ENCODE measurements at places on chromosomes 12 and 14.

GRCh38 chr12:66149702-66150398, 19.3 kb upstream of the LLPH start:
- no peak for DNase-seq

GRCh38 chr14:59391388-59391787, 73.8 kb downstream of the GPR135 start:
- no peak for DNase-seq

DNA sequence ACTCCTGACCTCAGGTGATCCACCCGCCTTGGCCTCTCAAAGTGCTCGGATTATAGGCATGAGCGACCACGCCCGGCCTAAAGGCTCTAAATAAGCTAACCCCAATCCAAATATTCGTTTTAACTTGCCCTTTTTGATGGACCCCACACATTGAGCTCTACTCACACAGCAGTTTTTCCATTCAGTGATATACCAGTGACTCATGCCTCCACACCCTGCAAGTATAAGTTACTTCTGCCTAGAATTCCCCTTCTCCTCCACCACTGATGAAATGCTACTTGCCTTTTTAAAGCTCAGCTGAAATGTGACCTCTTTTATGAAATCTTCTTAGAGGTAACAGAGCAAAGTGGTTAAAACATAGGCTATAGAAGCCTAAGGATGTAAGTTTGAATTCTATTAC, 68.8 kb downstream of the EXOC5 start:
- DNase-seq: no peak

DNA sequence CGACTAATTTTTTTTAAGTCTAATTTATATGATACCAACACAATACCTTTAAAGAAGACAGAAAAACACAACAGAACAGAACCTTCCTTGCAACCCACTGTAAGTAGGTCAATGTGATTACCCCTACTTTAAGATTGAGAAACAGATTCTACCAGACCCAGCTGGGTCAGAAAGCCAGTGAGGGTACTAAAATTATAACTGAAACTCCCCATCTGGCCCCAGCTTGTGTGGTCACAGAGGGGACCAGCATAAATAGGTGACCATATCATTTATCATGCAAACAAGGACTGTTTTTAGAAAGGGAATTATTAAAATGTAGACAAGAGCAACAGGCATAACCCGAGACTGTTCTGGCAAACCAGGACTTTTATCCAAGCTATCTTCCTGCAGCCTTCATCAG, 30.1 kb upstream of the FRMD6 start:
- no peak for DNase-seq

DNA sequence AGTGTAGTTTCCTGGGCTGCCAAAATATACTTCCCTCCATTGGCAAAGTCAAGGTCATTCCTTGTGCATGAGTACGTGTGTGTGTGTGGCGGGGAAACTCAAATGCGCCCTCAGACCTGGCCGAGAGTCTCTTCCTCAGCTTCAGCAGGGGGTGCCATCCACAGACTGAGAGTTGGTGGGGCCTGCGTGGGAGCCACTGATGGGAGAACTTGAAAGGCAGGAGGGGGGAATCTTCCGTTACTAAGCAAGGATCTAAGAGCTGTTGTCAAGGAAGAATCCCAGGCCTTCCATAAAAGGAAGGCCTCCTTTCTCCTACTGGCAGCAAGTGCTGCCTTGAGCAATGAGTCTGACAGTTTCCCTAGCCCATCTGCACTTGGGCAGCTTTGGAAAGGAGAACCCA, 274.9 kb downstream of the EMP1 start:
- DNase-seq: no peak

GRCh38 chr14:53599221-53599945, 357.2 kb downstream of the BMP4 start:
- no peak for DNase-seq

GRCh38 chr14:47626151-47627035, 49.0 kb downstream of the MDGA2 start:
- no peak for DNase-seq

DNA sequence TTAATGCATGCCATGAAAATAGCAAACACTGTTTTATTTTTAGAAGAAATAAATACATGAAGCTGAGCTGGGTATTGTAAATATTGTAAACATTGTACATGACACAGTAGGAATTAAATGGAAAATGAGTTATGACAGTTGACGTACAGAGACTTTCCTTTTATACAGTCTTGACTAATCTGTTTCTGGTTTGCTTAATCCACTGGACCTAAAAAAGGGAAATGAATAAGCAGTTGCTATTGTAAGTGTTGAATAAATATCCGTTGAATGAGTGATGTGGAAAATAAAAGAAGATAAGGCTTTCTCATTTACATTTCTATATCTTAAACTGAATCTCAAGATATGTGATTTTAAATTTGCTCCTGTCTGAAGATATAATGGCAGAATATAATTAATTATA, 15.0 kb downstream of the PMCH start:
- no peak for DNase-seq

DNA sequence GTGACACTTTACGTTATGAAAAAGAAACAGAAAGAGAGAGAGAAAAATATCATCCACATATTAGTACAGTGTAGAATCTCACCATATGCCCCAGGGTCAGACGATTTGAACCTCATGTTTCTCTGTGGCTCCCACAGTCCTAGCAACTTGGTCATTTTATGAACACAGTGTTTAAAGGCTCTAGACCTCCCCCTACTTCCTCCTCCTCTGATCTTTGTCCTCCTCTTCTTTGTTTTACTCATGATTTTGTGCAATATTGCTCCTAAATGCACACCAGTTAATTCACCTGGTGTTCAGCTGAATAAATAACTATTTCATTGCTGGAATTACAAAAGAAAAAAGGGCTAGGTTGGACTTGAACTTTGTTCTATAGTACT, 18.2 kb downstream of the GLT1D1 start:
- DNase-seq: no peak

- no peak for DNase-seq
These were observed 2.9 kb downstream of the BCL11B start for GRCh38 chr14:99268810-99269707.

GRCh38 chr12:131537267-131537958, 173.5 kb upstream of the SFSWAP start:
- DNase-seq: no peak
